Bladder microvascular endothelial cell (primary cell): ENCODE measurements at places on chromosomes 5 and 9. TPM values are rescaled to one million over a fixed set of nuclear protein-coding genes. Genes with fewer than 3 reads are reported as not detected.

SLC36A3 gene
- not detected in 2 replicates for total RNA-seq

GABRP gene
- 0.49 and 1.5 TPM in 2 replicates for total RNA-seq

PCDHB10 gene
- 0.49 and 1.6 TPM in 2 replicates for total RNA-seq

SLCO4C1 gene
- total RNA-seq = not detected in 2 replicates

CBY3 gene
- total RNA-seq = 0.16 TPM in 1 of 2 replicates, not detected in the other

RGS7BP gene
- total RNA-seq = 0.65 and 2.8 TPM in 2 replicates

DRD1 gene
- total RNA-seq = under 0.01 TPM in 1 of 2 replicates, not detected in the other

LCN6 gene
- not detected in 2 replicates for total RNA-seq

FAM78A gene
- 4.7 and 5.3 TPM in 2 replicates for total RNA-seq

PCDHB9 gene
- 0.16 and 0.31 TPM in 2 replicates for total RNA-seq

SLCO6A1 gene
- not detected in 2 replicates for total RNA-seq

CEP72 gene
- 3.4 and 3.8 TPM in 2 replicates for total RNA-seq

IFNK gene
- total RNA-seq = not detected in 2 replicates

GARIN3 gene
- total RNA-seq = not detected in 2 replicates

PCDHGB4 gene
- 8.3 and 20.1 TPM in 2 replicates for total RNA-seq

LCP2 gene
- total RNA-seq = 1.2 and 2.1 TPM in 2 replicates

ADGRD2 gene
- total RNA-seq = under 0.01 TPM in 1 of 2 replicates, not detected in the other

ARL15 gene
- total RNA-seq = 29.0 and 53.9 TPM in 2 replicates

CXCL14 gene
- not detected in 2 replicates for total RNA-seq

FBXL7 gene
- total RNA-seq = 6.2 and 23.9 TPM in 2 replicates

SPATA24 gene
- 7.3 and 9.8 TPM in 2 replicates for total RNA-seq

CYFIP2 gene
- 9.4 and 30.6 TPM in 2 replicates for total RNA-seq

CDX1 gene
- not detected in 2 replicates for total RNA-seq

GRAMD2B gene
- 3.1 and 16.1 TPM in 2 replicates for total RNA-seq

C7 gene
- under 0.01 and 0.06 TPM in 2 replicates for total RNA-seq

SNCAIP gene
- 30.0 and 75.6 TPM in 2 replicates for total RNA-seq

GDF9 gene
- total RNA-seq = not detected in 2 replicates

CDC20B gene
- total RNA-seq = 0.06 TPM in 1 of 2 replicates, not detected in the other

SMIM32 gene
- total RNA-seq = not detected in 2 replicates

PCDHB3 gene
- 0.32 and 1.2 TPM in 2 replicates for total RNA-seq
